Stomach (tissue), 19 donors: ENCODE measurements at places on chromosomes 1 and 21. TPM values are rescaled to one million over a fixed set of nuclear protein-coding genes. Genes with fewer than 3 reads are reported as not detected.

LCE3E gene
- total RNA-seq: not detected

DNA sequence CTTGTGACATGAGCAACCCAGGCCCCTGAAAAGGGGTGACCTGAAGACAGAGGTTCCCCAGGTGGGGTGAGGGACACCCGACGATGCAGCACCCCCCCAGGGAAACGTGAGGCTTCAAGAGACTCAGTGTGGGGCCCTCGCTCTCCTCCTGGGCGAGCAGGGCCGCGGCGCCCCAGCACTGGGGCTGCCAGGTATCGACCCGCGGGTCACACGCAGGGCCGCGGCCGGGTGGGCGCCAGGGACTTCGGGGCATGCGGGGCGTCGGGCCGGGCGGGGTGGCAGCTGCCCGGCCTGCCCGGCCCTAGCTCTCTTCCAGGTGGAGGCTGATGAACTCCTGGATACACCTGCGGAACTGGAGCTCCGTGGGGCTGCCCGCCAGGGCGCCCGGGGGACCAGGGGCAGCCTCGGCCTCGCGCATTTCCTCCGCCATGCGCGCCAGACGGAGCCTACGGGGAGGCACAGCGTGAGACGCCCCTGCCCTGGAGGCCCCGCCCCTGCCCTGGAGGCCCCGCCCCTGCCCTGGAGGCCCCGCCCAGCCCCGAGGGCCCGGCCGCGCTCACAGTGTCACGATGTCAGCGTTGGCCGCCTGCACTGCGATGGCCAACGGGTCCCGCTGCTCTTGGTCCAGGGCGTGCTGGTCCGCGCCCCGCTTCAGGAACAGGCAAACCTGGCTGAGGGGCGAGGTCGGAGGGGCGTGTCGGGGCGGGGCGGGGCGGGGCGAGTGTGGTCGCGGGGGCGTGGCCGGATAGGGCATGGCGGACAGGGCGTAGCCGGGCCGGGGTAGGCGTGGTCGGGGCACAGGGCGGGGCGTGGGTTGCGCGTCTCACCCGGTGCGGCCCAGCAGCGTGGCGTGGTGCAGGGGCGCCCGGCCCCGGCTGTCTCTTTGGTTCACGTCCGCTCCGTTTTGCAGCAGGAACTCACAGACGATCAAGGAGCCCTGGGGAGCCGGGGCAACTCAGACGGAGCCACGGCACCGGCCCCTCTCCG lies 13.3 kb downstream of the SCNN1D start:
- H3K4me1 ChIP-seq: peaks cover 21% of the 10 kb centered on the region
- peaks cover 52% of the 10 kb centered on the region for H3K36me3 ChIP-seq
- H3K27me3 ChIP-seq: no peaks in the 10 kb centered on the region
- H3K27ac ChIP-seq: no peak overlapping the region

DNA sequence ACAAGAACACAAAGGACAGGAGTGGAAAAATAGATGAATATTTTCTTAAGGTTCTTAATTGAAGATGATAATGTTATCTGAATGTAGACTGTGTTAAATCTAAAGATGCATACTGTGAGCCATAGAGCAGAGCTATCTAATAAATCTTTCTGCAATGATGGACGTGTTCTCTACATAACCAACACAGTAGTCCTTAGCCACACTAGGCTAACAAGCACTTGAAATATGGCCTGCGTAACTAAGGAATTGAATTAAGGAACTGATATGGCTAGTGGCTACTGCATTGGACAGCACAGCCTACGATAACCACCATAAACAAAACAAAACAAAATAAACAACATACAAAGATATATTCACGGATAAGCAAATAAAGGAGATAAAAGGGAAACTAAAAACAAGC lies 181.3 kb downstream of the LYPLAL1 start:
- no peaks in the 10 kb centered on the region for H3K27me3 ChIP-seq
- H3K36me3 ChIP-seq: no peaks in the 10 kb centered on the region
- H3K4me3 ChIP-seq: no peak overlapping the region
- H3K4me1 ChIP-seq: no peaks in the 10 kb centered on the region

ADORA1 gene
- total RNA-seq: 3.1 TPM

HSF2BP gene
- 0.58 TPM for total RNA-seq

DNA sequence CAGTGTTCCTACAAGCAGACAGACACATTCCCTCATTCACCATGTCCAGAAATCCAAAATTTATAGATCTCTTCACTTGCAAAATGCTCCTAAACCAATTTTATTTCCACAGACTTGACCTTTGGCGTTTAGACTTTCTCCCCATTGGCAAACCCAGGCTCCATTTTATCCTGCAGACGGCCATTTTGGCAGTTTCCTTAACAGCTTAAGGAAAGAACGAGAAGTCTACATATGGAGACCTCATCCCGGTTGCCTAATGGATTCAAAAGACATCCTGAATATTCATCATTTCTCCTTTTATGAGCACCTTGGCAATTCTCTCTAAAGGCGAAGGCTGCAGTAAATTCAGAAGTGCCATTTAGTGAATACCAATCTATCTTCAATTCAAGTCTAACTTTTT lies 132.9 kb downstream of the HLX start:
- H3K27me3 ChIP-seq: no peaks in the 10 kb centered on the region
- no peaks in the 10 kb centered on the region for H3K36me3 ChIP-seq

NES gene
- total RNA-seq: 14.0 TPM

- DNase-seq: no peak
- no peaks in the 10 kb centered on the region for H3K4me1 ChIP-seq
- H3K4me3 ChIP-seq: no peak overlapping the region
- no peaks in the 10 kb centered on the region for H3K27me3 ChIP-seq
- H3K27ac ChIP-seq: no peak overlapping the region
- H3K36me3 ChIP-seq: no peaks in the 10 kb centered on the region
Observed at GRCh38 chr1:198861636-198862035, 222.8 kb downstream of the PTPRC start.

DNA sequence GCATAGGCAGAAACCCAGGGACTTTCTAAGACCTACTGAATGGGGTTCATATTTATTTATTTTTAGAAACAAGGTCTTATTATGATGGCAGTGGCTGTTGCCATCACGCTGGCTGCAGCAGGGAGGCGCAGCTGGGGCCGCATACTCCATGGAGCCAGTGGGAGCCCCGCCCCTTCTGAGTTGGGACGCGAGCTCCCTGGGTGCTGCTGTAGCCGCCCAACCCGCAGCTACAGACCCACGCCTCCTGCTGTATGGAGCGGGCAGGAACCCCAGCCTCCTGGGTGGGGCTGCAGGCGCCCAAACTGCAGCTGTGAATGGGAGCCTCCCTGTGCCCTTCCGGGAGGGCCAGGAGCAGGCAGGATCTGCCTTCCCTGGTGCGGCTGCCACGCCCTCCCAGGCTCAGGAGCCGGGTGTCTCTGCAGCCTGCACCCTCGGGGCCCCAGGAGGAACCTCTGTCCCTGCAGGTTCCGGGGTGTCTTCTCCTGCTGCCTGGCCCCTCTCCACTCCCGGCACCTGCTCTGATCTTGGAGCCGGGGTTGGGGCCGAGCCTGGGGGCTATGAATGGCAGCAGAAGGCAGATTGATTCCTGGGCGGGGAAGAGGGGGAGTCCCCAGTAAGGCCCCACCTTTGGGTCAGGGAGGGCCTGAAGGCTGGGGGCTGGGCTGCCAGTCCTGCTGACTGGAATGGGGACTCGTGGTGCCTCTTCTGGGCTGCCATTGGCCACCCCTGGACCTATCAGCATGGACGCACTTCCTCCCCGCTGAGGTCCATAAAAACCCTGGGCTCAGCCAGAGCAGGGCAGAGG lies 66.5 kb upstream of the LRRN2 start:
- DNase-seq: no peak
- H3K27ac ChIP-seq: no peak overlapping the region
- H3K4me1 ChIP-seq: no peaks in the 10 kb centered on the region
- H3K4me3 ChIP-seq: no peak overlapping the region
- no peaks in the 10 kb centered on the region for H3K36me3 ChIP-seq
- H3K27me3 ChIP-seq: peaks cover 5% of the 10 kb centered on the region

PAQR6 gene
- 2.9 TPM for total RNA-seq

DNA sequence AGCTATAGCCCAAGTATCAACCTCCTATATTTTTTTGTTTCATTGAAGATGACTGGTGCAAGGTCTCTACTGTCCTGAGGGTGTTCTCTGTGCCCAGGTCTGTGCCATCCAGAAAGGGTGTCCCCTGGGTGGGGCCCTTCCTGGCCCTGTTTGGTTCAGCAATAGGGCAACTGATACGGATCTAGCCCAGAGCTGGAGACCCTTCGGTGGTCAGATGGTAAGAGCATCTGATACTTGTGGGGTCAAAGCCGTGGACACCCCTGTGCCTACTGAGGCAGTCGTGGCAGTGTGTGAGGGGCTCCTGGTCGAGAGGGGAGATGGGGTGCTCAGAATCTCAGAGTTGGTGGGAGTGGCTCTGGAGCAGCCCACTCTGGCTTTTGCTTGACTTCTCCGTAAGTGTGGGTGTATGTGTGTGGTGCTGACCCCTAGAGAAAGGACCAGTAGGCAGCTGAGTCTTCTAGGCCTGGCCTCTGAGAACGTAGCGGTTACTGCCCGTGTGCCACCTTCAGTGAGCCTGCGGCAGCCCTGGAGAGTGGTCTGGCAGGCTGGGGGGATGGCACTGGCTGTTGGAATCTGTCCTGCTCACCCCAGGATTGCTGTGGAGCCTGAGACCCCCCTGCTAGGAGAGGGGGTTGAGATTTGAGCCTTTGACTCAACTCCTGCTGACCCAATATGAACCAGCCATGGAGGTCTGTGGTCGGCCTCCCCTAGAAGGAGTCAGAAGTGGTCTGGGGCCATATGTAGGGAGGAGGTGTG lies 2.7 kb downstream of the AMPD2 start:
- H3K27me3 ChIP-seq: no peaks in the 10 kb centered on the region
- H3K36me3 ChIP-seq: peaks cover 16% of the 10 kb centered on the region
- H3K27ac ChIP-seq: peak overlapping the region; percentile 87
- peak overlapping the region; percentile 81 for H3K4me3 ChIP-seq
- peaks cover 62% of the 10 kb centered on the region for H3K4me1 ChIP-seq
- no peak for DNase-seq

DNA sequence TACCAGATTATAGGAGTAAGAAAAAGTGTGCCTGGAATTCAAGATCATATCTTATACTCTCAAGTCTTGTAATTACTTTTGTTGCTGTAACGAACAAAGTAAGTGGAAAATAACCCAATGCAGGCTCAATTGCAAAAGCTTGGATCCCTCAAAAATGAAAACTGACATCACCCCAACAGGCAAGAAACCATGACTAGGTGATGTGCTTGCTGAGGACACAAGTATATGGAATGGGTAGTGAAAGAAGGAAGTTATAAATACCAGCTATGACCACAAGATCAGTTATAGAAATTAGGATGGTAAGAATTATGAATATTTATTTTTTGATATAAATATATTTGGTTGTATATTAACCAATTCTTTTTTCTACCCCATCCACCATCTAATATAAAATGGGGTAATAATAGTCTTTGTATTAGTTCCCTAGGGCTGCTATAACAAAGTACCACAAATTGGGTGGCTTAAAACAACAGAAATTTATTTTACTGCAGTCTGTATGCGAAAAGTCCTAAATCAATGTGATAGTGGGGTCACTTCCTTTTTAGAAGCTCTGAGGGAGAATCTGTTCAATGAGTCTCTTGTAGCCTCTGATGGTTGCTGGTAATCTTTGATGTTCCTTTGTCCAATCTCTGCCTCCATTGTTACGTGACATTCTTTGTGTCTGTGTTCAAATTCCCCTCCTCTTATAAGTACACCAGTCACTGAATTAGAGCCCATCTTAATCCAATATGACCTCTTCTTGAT lies 45.0 kb downstream of the DUSP10 start:
- no peak for DNase-seq
- H3K27ac ChIP-seq: no peak overlapping the region
- H3K4me1 ChIP-seq: no peaks in the 10 kb centered on the region
- H3K27me3 ChIP-seq: no peaks in the 10 kb centered on the region

SERPINC1 gene
- 0.89 TPM for total RNA-seq

GRCh38 chr1:157562515-157562914 lies 10.2 kb upstream of the FCRL5 start:
- H3K27me3 ChIP-seq: no peaks in the 10 kb centered on the region
- DNase-seq: no peak
- no peak overlapping the region for H3K27ac ChIP-seq
- no peak overlapping the region for H3K4me3 ChIP-seq
- no peaks in the 10 kb centered on the region for H3K36me3 ChIP-seq
- H3K4me1 ChIP-seq: no peaks in the 10 kb centered on the region

KCNA2 gene
- 0.92 TPM for total RNA-seq

ANGPTL1 gene
- 58.2 TPM for total RNA-seq

GRCh38 chr21:25296252-25296651 lies 311.0 kb downstream of the MRPL39 start:
- H3K4me1 ChIP-seq: no peaks in the 10 kb centered on the region
- H3K27me3 ChIP-seq: no peaks in the 10 kb centered on the region
- no peak overlapping the region for H3K27ac ChIP-seq
- DNase-seq: no peak

DNA sequence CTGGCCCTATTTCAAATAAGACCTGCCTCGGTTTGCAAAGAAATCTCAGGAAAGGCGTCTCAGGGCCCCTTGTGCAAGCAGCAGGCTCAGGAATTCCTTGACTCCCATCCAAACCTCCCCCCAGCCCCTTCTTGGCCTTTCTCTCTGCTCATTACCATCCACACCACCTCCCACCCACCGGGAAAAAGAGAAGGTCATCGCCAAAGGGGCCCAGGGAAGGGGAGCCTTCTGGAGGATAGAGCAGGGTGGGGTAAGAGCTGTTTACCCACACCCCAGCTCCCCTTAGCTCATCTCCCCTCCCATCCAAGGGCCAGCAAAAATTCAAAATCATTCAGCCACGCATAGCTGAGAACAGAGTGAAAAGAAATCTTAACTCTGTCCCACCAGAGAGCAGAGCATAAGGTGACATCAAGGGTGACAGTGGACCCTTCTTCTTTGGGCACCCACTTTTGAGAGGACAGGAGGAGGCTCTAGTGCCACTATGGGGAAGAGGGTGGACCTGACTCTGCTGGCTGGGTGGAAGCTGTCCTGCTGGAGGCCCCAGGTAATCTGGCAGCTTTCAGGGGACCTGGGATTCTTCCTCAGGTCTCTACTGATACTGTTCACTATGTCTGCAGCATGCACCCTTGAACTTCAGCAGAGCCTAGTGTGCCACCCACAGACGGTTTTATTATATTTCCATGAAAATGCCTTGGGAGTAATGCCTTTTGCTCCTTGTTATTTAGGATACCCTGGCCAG lies 3.9 kb upstream of the WNT2B start:
- peaks cover 37% of the 10 kb centered on the region for H3K4me1 ChIP-seq
- H3K4me3 ChIP-seq: no peak overlapping the region
- DNase-seq: peak; percentile 62
- peak overlapping the region; percentile 65 for H3K27ac ChIP-seq
- H3K36me3 ChIP-seq: no peaks in the 10 kb centered on the region

- H3K4me3 ChIP-seq: no peak overlapping the region
- H3K36me3 ChIP-seq: no peaks in the 10 kb centered on the region
- no peak for DNase-seq
- no peak overlapping the region for H3K27ac ChIP-seq
Observed at GRCh38 chr21:26637201-26637745, 64.2 kb upstream of the CYYR1 start.

CLIC6 gene
- 3.8 TPM for total RNA-seq

GRCh38 chr1:187326557-187326956 lies 497.8 kb downstream of the PLA2G4A start:
- no peaks in the 10 kb centered on the region for H3K36me3 ChIP-seq
- no peak overlapping the region for H3K27ac ChIP-seq
- DNase-seq: no peak
